ENCODE measurements at places on chromosomes 4 and X.

- no peak for DNase-seq
Observed at GRCh38 chrX:45329217-45329616, 128.5 kb upstream of the DIPK2B start.

GRCh38 chr4:84826681-84827080 is 139.8 kb downstream of the WDFY3 start:
- no peak for DNase-seq

GRCh38 chr4:161767116-161767515 is 396.7 kb downstream of the FSTL5 start:
- DNase-seq: no peak

- no peak for DNase-seq
Observed at GRCh38 chr4:1779588-1780382, 13.3 kb upstream of the FGFR3 start.

- no peak for DNase-seq
Observed at GRCh38 chr4:100895556-100896197, 377.9 kb upstream of the EMCN start.

DNA sequence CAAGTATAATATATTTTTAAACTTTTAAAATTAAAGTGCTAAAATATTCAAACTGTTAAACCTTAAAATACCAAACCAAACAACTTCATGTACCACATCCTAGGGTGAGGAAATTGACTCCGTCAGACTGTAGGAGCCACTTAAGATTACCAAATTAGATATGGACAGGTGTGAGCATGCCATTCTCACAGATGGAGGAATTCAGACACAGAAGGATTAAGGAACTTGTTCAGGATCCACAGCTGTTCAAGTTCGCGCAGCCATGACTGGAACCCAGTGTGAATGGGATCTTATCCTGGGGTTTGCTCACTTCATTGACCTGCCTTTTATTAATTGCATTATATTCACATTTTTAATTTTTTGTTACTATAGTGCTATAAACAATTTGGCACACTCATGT is 224.9 kb upstream of the PCDH7 start:
- no peak for DNase-seq

DNA sequence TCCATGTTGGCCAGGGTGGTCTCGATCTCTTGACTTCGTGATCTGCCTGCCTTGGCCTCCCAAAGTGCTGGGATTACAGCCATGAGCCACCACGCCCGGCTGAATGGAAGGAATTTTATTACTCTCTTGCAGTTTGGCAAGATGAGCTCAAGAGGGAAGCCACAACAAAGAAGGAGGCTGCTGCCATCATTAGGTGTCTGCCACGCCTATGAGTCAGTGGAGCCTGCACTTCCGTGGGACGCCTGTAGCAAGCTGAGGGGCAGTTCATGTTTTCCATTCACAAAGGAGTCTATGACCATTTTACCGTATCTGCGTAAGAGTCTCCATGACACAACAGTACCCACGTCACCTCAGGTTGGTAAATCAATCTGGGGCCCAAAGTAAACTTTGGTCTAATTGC is 51.2 kb upstream of the CHRNA9 start:
- no peak for DNase-seq

- no peak for DNase-seq
Observed at GRCh38 chr4:53720776-53721175, 129.5 kb upstream of the LNX1 start.

GRCh38 chrX:112761242-112762207 is 79.1 kb downstream of the AMOT start:
- DNase-seq: no peak
